ENCODE measurements at places on chromosomes 7 and 10.

GRCh38 chr10:96548589-96548988, 34.9 kb upstream of the TLL2 start:
- no peak for DNase-seq

GRCh38 chr10:58998924-58999713, 177.3 kb upstream of the PHYHIPL start:
- no peak for DNase-seq

DNA sequence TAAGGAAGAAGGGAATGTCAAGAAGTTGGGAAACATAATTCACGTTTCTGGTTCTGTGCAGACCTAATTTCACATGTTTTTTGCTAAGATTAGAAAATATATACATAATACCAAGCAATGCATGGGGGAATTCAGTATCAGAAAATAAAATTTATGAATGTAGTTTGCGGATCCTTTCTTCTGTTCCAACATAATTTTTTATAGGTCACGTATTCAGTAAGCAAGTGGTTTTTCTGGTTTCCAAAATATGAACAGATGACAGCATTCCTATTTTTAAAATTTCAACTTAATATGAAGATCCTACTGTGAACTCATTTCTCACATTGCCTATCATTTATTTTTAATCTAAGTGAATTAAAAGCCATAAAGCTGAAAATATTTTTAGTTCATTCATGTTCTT, 560.0 kb upstream of the NRG3 start:
- no peak for DNase-seq

DNA sequence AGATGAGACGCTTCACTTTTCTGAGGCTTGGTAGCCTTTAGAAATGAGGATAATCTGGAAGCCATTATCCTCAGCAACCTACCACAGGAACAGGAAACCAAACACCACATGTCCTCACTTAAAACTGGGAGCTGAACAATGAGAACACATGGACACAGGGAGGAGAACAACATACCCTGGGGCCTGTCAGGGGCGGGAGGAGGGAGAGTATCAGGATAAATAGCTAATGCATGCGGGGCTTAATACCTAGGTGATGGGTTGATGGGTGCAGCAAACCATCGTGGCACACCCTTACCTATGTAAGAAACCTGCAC, 48.9 kb downstream of the LRGUK start:
- no peak for DNase-seq

GRCh38 chr10:8183241-8183704, 128.8 kb downstream of the GATA3 start:
- DNase-seq: no peak

DNA sequence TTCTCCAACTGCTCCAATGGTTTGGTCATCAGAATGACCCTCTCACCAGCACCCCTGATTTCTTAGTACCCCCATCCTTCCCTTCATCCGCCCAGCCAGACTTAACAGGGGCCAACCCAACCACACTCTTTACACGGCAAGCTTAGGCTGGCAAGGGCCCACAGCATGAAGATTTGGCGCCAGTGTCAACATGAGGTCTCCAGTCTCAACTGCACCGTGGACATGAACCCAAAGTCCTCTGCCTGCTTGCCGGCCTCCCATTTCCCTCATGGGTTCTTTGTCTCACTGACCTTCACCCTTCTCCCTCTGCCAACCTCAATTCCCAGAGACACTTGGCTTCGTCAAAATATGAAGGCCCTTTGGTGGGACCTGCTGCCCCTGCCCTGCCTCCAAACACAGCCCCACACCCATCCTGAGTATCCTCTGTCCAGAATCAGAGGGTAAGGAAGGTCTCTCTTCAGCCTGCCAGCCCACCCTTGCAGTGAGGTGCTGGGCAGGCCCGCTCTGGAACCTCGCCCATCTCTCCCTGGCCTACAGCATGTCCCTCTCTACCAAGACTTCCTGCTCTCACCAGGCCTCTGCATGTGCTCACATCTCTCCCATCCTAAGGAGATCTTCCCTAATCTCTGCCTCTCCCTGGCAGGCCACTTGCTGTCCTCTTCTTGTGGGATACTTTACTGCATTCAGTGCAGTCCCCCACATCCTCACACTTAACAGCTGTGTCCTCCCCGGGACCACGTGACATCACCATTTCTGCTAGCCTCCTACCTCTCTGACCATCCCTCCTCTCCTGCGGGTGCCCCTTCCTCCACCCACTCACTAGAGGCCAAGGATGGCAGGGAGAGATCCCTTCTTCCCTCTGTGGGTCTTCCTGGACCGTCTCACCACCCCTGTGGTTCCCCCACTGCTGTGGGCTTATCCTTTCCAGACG, 91.7 kb upstream of the ZMIZ1 start:
- DNase-seq: no peak
